ENCODE measurements at places on chromosomes 5 and 9.

DNA sequence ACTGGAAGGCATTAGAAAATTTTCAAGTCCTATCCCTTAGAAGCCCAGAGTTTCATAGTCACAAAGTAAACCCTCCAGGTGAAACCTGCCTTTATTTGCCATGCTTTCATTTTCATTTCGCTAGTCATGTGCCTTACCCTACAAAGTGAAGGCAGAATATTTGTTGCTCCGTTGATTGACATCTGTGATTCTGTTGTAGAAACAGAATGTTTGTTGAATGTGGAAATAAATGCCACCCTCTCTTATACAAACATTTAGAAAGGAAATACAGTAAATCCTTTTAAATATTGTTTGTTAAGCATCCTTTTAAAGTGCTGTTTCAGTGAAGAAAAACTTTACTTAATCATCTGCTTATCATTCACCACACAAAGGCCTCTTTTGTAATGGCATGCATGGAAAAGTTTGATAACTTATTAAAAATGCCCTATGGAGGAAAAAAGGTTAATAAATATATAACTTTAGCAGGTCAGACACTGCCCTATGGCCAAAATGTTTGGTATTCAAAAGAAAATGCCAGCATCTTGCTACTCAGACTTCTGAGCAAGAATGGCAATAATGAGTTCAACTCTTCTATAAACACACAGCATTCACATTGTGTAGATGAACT, 34.3 kb upstream of the CAST start:
- DNase-seq = no peak

GRCh38 chr9:125147401-125147951, 4.1 kb upstream of the SCAI start:
- DNase-seq = no peak

DNA sequence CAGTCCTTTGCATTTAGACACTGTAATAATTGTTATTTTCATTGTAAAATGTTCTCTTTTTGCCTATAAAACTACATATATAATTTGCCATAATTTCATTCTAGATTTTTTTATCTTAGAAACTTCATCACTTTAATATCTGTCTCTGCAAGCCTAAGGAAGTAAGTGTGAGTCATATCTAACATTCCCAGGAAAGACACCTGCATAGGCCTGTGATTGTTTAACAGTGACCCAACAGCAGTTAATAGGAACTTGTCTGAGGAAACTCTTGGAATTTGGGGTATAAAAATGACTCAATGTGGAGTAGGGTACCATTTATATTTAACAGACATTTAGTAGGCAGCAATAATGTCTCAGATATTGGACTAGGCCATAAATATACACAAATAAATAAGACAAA, 229.2 kb upstream of the FAM174A start:
- DNase-seq = no peak

DNA sequence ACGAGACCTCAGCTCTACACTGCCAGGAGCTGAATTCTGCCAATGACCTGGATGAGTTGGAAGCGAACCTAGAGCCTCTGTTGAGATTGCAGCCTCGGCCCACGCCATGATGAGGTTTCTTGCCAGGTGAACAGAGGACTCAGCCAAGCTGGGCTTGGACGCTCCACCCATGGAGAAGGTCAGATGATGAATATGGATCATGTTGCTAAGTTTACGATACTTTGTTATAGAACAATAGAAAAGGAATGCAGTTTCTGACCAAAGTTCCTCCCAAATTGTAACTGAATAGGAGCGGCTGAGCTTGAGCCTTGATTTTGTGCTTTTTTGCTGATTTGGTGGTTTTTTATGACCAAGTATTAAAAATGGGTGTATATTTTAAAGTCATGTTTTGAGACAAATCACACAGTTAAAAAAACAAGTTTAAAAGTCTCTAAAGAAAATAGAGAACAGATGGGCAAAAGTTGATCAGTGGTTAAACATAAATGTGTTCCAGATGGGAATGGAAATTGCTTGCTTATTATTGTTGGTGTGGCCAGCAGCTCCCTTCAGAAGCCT, 32.9 kb downstream of the ROPN1L start:
- no peak for DNase-seq

- DNase-seq = peak; percentile 100
Observed at GRCh38 chr9:34328987-34329832, at the start of the genes KIF24 and NUDT2. KIF24 (minus strand) TSS chr9:34329268; CDS start chr9:34311346, 17,922 bp downstream. NUDT2 (plus strand) TSS chr9:34329569; CDS start chr9:34339040, 9,471 bp downstream.

DNA sequence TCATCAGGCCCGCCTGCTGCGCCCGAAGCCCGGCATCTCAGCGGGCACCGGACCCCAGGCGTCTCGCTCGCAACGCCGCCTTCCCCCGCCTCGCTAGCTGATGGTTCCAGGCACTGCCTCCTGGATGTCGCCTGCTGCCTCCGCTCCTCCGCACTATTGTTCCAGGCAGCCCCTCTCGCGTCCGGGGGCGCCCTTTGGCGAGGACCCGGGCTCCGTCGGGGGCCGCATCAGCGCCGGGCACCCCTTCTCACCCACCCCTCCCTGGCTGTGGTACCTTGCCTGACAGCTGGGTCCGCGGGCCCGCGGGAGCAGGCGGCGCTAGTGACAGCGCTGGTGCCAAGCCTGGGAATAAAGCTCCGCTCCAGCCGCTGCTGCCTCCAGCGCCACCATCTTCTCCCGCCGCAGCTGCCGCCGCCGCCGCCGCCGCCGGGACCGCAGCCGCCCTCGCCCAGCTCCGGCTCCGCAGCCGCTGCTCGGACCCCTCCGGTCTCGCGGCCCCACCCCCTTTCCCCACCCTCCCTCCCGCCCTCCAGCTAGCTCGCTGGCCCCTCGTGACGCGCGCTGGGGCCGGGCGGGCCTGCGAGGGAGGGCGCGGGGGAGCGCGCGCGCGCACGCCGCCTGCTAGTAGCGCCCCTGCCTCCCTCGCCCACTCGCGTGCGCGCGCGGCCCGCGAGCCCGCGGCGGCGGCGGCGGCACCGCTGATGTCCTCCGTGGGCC, at the start of gene APBA1:
TSS of gene APBA1 (minus strand) at position 493 of the 717 bp plus-strand sequence.
- DNase-seq = no peak

- no peak for DNase-seq
Observed at GRCh38 chr5:17434982-17435381, 63.0 kb upstream of the TAF11L2 start.

DNA sequence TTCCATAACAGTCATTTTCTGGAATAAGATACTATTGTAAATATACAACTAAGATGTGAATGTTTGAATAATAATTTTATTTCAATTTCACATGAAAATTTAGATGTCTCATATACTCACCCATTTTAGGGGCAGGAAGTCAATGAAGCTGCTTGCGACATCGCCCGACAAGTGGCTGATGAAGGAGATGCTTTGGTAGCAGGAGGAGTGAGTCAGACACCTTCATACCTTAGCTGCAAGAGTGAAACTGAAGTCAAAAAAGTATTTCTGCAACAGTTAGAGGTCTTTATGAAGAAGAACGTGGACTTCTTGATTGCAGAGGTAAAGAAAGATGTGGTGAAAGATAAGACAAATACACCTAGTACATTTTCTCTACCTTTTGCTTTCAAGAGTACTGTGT, 8.6 kb downstream of the BHMT start:
- DNase-seq = no peak

- DNase-seq = no peak
Observed at GRCh38 chr9:14499976-14500375, 186.0 kb upstream of the NFIB start.

- no peak for DNase-seq
Observed at GRCh38 chr5:37722236-37723161, 117.3 kb downstream of the GDNF start.

GRCh38 chr5:124901081-124901480, 154.6 kb upstream of the ZNF608 start:
- DNase-seq = no peak

DNA sequence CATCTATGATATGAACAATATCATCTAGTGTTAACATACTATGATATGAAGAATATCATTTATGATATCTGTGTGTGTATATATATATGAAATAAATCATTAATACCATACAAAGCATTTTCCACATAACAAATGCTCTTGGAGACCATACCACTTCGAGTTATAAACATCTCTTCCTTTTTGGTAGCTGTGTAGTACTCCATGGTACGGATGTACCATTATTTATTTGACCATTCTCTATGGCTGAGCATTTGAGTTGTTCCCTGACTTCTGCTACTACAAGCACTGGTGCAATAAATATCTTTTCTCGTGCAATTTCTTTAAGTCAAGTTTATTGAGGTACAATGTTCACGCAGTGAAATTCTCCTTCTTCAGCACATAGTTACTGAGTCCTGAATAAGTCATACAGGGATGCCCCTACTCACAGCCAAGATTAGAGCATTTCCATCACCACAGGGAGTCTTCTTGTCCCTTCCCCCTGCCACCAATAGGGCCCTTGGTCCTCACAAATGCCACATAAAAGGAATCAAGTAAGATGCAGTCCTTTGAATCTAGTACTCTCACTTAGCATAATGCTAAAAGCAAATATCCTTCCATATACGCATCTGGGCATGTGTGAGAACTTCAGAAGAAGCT, 75.2 kb upstream of the SLC25A48 start:
- no peak for DNase-seq

- no peak for DNase-seq
Observed at GRCh38 chr5:119077444-119077843, 6.6 kb downstream of the DMXL1 start.

GRCh38 chr5:10699281-10699874, 61.7 kb downstream of the DAP start:
- DNase-seq = no peak

GRCh38 chr9:82582693-82583092, 480.2 kb downstream of the RASEF start:
- DNase-seq = no peak

GRCh38 chr5:107476783-107477182, 194.0 kb downstream of the EFNA5 start:
- DNase-seq = peak; percentile 92

DNA sequence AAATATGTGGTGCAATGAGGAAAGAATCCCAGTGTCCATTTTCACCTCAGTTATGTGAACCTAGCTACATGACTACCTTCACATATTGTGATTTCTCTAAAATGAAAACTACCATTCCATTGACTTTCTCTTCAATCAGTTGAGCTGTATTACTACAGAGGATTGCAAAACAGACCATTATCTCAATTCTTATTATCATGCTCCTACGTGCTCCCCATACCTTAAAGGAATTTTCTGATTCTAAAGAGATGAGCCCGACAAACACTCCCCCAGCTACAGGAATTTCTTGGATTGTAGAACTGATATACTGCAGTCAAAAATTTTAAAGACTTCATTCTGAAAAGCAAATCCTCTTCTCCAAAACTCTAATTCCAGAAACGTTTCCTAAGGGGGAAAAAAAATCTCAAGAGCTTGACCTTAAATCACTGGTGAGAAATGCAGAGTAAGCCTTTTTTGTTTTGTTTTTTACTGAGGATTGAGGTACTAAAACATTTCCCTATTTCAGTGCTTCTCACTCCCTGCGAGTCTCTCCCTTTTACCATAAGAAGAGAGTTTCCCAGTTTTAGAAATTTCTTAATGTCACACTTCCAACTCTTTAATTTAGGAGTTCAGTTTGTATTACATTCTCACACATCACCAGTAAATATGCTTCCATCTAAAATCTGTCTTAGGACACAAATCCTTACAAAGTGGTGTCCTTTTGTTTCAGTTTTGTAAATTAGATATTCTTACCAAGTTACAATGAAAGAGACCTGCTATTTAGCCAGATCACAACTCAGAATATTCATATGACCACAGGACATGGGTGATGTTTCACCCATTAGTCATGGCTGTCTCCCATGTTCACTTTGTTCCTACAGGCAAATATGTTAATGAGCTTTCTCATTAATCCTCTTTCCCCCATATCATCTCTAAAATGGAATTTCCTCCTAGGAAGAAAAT, 203.8 kb downstream of the TSSK1B start:
- DNase-seq = no peak

DNA sequence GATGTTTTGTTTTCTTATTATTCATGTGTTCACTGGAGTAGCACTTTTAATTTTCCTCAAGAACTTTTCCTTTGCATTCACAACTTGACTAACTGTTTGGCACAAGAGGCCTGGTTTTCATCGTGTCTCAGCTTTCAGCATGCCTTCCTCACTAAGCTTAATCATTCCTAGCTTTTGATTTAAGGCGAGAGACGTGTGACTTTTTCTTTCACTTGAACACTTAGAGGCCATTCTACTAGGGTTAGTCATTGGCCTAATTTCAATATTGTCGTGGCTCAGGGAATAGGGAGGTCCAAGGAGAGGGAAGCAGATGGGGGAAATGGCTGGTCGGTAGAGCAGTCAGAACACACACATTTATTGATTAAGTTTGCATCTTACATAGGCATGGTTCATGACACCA, 94.0 kb downstream of the ZNF462 start:
- no peak for DNase-seq

DNA sequence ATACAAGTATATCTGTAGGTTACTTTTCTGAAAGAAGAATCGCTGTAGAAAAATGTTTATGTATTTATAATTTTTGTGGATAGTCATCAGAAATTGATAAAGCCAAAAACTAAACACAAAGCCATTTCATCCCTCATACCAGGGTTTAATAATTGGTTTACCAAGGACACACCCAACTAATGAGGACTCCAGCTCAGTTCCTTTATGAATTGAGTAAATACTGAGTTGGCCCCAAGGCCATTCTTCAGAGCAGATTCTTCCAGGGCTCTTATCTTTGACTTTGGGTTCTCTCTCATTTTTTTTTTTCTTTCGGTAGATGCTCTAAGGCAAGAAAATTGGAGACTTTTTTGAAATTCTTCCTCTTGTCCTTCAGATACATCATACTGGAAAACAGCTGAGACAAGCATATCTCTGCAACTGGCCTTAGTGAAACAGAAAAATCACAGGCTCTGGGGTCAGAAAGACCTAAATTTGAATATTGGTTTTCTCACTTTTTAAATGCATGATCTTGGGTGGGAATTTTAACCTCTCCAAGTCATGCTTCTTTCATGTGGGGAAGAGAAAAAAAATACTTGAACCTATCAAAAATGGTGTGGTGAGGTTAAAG, 401.8 kb downstream of the ARHGEF28 start:
- no peak for DNase-seq

DNA sequence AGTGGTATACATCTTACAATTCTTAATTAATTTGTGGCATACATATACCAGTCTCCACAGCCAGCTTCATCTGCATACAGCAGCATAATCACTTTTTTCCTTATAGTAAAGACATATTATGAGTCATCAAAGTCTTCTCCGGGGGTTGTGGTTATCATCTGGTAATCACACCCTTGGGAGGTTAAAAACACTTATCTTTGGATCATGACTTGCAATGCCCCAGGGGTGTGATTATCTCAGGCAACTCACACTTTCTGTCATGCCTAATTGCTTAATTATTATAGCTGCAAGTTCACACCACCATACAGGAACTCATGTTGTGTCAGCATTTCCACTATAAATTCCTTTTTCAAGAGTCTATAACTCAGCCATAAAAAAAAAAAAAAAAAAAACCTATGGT, 218.4 kb downstream of the ANXA1 start:
- DNase-seq = no peak

GRCh38 chr5:161288071-161288470, 258.5 kb downstream of the GABRB2 start:
- no peak for DNase-seq

- DNase-seq = no peak
Observed at GRCh38 chr5:157827423-157827822, 31.5 kb downstream of the CLINT1 start.

DNA sequence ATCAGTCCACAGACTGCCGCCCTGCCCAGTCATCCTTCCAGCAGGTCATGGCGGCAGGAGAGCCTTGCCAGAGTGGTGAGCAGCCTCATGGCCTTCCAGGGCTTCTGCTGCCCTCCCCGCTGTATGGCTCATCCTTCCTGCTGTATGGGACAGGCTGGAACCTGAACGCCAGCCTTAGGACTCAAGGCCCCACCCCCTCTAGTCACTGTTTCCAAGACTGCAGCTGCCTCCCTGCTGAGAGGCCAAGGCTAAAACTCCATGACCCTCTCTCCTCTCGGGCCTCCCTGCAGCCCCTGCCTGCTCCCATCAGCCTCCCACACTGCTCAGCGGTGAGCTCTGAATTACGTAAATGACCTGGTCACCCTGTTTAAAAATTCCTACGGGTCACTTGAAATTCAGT, 227.5 kb downstream of the AGTPBP1 start:
- no peak for DNase-seq
